CD8-positive, alpha-beta T cell (primary cell): ENCODE measurements at places on chromosomes 7 and 10. TPM values are rescaled to one million over a fixed set of nuclear protein-coding genes. Genes with fewer than 3 reads are reported as not detected.

GRCh38 chr10:137606-138005, 2.4 kb downstream of the ZMYND11 start:
- DNase-seq: no peak

GRCh38 chr10:50653758-50654157, 30.0 kb upstream of the SGMS1 start:
- DNase-seq: no peak

TMEM178B gene
- total RNA-seq: 0.03 TPM

CCM2 gene
- 44.6 TPM for total RNA-seq

FAM25A gene
- total RNA-seq: not detected
